ENCODE measurements at places on chromosomes 2 and 18. TPM values are rescaled to one million over a fixed set of nuclear protein-coding genes. Genes with fewer than 3 reads are reported as not detected.

GRCh38 chr2:234702731-234703225, 205.9 kb upstream of the ARL4C start:
- H3K4me3 ChIP-seq = no peak overlapping the region
- H3K4me1 ChIP-seq = no peaks in the 10 kb centered on the region
- H3K27ac ChIP-seq = no peak overlapping the region
- DNase-seq = no peak

DNA sequence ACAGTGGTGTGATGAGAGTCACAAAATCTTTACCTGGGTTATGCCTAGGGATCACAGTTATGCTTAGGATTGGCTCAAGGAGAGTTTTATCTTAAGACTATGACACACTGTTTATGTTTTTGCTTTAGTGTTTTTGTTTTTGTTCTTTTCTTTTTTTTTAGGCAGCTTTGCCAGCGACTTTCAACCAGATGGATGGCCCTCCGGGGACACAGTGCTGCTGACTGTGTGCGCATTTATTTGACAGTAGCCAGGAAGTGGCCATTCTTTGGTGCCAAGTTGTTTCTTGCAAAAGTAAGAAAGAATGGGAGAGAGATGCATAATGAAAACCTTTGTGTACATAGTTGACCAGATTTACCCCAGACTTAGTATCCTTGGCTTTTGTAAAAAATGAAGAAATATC, 15.1 kb upstream of the DYNC2LI1 start:
- no peaks in the 10 kb centered on the region for H3K4me1 ChIP-seq
- H3K27me3 ChIP-seq = no peaks in the 10 kb centered on the region
- H3K4me3 ChIP-seq = no peak overlapping the region

ACTG2 gene
- 2.9 TPM for total RNA-seq

DNA sequence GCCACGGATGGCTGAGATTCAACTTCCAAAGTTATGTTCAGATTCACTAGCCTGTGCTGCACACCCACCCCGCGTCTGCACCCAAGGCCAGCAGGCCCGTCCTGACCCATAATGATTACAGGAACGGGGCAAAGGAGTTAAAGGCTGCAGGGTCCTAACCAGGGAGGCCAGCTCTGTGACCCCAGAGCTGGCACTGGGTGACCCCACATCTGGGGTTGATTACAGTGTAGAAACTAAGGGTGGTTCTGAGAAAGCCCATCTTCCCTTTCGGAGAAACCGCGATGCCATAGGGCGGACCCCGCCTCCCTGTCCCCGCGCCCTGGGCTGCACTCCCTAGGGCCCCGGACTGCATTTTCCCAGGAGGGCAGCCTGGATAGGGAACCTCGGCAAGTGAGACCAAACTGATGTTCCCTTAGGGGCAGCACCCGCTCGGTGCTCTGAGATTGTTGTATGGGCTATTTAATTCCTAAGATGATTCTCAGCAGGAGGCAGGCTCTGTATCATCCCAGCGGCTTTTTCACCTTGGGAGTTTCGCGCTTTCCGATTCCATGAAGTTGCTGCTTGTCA, 2.2 kb upstream of the GPR148 start:
- H3K4me1 ChIP-seq = peaks cover 5% of the 10 kb centered on the region
- no peaks in the 10 kb centered on the region for H3K36me3 ChIP-seq
- peaks cover 6% of the 10 kb centered on the region for H3K27me3 ChIP-seq
- peak overlapping the region; percentile 62 for H3K4me3 ChIP-seq
- DNase-seq = no peak

RNU2-63P gene
- not detected for total RNA-seq

DNA sequence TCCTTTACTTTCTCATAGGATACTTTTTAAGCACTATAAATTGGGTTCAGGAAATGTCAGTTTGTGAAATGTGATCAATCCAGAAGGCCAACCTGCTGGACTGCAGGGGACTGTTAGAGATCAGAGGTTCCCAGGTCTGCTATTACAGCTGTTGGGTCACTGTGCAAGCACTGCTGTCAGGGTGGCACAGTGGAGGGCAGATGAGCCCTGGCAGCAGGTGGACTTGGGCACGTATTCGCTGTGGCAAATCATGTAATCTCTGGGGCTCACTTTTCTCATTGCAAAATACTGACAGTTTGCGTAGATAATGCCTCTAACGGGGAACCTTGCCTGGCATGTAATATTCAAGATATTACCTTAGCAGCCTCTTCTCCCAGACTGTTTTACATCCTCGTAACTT, 18.1 kb downstream of the RAB31 start:
- H3K4me1 ChIP-seq = no peaks in the 10 kb centered on the region
- no peaks in the 10 kb centered on the region for H3K36me3 ChIP-seq
- no peak overlapping the region for H3K27ac ChIP-seq
- H3K27me3 ChIP-seq = no peaks in the 10 kb centered on the region
- H3K4me3 ChIP-seq = no peak overlapping the region

- H3K4me1 ChIP-seq = peaks cover 20% of the 10 kb centered on the region
- peak overlapping the region; percentile 95 for H3K27ac ChIP-seq
- no peaks in the 10 kb centered on the region for H3K27me3 ChIP-seq
- H3K4me3 ChIP-seq = no peak overlapping the region
- H3K36me3 ChIP-seq = no peaks in the 10 kb centered on the region
Observed at GRCh38 chr18:13216092-13216582, 2.4 kb upstream of the LDLRAD4 start.

GRCh38 chr2:20439503-20439902, 7.4 kb upstream of the RHOB start:
- H3K4me3 ChIP-seq = no peak overlapping the region
- H3K27ac ChIP-seq = peak overlapping the region; percentile 56
- H3K36me3 ChIP-seq = no peaks in the 10 kb centered on the region
- H3K4me1 ChIP-seq = peaks cover 12% of the 10 kb centered on the region
- H3K27me3 ChIP-seq = no peaks in the 10 kb centered on the region
